ENCODE measurements at places on chromosomes 7 and 10. TPM values are rescaled to one million over a fixed set of nuclear protein-coding genes. Genes with fewer than 3 reads are reported as not detected.
A peak's percentile ranks its signal among the peaks of the same experiment; 100 is the strongest.

PDE6C gene
- not detected for total RNA-seq

USP54 gene
- 46.9 TPM for total RNA-seq

SLC16A9 gene
- 15.5 TPM for total RNA-seq

MET gene
- total RNA-seq: 225 TPM

- H3K27ac ChIP-seq: no peak overlapping the region
- no peaks in the 10 kb centered on the region for H3K4me1 ChIP-seq
- H3K36me3 ChIP-seq: no peaks in the 10 kb centered on the region
- H3K4me3 ChIP-seq: no peak overlapping the region
- no peaks in the 10 kb centered on the region for H3K27me3 ChIP-seq
Measured at GRCh38 chr10:80526742-80527141, 11.0 kb upstream of the SH2D4B start.

DNA sequence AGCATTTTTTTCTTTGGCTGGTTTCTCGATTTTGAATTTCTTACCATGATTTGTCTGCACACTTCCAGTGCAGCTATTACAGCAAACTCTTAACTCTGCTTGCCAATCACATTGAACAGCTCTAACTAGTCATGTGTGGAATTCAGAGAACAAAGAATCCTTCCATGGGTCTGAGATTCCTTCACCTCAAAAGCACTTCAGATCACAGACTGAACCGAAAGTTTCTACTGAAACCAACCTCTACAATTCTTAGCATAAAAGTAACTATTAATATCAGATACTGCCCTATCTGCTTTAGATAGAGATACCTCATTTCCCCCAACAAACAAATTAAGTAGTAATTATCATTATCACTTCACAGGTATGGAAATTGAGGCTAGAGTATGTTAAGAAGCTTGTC lies 56.5 kb upstream of the SP4 start:
- no peaks in the 10 kb centered on the region for H3K36me3 ChIP-seq
- H3K27me3 ChIP-seq: no peaks in the 10 kb centered on the region
- H3K4me1 ChIP-seq: no peaks in the 10 kb centered on the region
- DNase-seq: no peak
- H3K4me3 ChIP-seq: no peak overlapping the region

DNA sequence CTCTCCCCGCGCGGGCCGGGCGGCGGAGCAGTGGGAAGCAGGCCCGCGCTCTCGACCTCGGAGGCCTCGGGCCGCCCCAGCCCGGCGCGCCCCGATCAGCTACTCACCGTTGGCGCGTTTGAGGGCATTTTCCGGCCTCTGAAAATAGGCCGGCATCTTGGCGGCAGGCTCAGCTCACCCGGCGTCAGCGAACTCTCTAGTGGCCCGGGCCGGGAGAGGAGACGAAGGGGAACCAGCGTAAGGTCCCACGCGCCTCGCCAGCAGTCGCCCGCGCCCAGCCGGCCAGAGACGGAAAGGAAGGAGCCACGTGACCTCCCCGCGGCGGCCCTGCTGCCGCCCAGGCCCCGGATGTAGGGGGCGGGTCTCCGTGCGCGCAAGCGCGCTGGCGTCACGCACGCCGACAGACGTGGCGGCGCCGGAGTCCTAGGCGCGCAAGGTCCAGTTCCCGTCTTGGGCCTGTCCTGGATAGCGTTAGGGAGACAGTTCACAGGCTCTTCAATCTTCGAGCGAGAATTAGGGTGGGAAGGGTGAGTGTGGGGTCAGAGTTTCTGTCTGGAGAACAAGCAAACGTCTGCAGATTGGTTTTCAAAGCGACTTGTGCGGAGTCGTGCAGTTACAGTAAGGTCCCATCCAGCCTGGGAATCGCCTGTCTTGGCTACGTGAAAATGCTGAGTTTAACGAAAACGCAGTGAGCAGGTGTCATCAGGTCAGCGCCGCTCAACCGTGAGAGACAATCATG lies at the start of gene EIF3A:
Gene EIF3A (minus strand): TSS at position 297 of the 739 bp plus-strand sequence. CDS start 141 bp downstream, at position 156.
- peak; percentile 97 for DNase-seq
- H3K27ac ChIP-seq: peak within 1 kb of the TSS; percentile 96
- H3K4me1 ChIP-seq: peaks cover 4% of the 10 kb centered on the region

DNA sequence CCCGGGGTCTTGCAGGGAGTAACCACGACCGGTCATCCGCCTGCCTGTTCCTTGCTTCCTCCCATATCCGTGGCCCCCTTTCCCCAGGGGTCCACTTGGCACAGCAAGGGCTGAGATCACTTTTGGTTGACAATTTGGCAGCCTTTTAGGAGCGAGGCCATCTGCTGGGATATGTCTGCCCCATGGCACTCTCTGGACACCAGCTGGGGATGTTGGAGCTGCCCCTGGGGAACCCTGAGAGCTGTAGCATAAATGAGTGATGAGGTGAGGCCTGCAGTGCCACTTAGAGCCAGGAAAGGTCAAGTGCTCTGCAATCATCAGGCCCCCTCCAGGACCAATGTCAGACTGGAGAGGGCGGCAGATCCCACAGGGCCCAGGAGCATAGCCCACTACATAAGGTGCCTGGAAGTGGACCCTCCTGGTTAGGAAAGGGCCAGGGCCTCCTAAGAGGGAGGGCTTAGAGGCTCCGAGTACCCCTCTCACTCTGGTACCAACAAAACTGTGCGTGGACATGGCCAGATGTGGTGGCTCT lies 92.1 kb downstream of the HIP1 start:
- no peak overlapping the region for H3K27ac ChIP-seq
- peaks cover 15% of the 10 kb centered on the region for H3K4me1 ChIP-seq
- no peak overlapping the region for H3K4me3 ChIP-seq
- no peaks in the 10 kb centered on the region for H3K27me3 ChIP-seq

NUDT1 gene
- 9.3 TPM for total RNA-seq

DNA sequence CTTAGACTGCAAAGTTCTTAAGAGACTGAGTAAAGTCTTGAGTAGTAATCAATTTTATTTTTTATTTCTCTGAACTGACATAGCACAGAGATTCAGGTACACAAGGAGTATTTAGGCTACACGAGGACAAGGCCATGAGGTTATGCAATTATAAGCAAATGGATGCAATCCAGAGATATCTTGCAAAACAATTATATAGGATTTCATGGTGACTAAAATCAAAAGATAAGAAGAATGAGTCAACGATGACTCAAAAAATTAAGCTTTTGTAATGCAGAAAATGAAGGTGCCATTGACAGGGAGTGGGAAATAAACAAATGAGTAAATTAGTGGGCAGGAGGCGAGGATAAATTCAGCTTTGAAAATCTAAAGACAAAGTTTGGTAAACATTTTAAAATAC lies 66.7 kb upstream of the MYO3A start:
- no peaks in the 10 kb centered on the region for H3K27me3 ChIP-seq
- no peaks in the 10 kb centered on the region for H3K36me3 ChIP-seq
- H3K4me1 ChIP-seq: no peaks in the 10 kb centered on the region
- no peak overlapping the region for H3K27ac ChIP-seq

NME8 gene
- 0.44 TPM for total RNA-seq

GRCh38 chr7:137080516-137081203 lies 212.2 kb downstream of the CHRM2 start:
- no peaks in the 10 kb centered on the region for H3K36me3 ChIP-seq
- no peaks in the 10 kb centered on the region for H3K27me3 ChIP-seq
- H3K4me3 ChIP-seq: no peak overlapping the region
- no peak overlapping the region for H3K27ac ChIP-seq
- no peak for DNase-seq
- no peaks in the 10 kb centered on the region for H3K4me1 ChIP-seq

DNA sequence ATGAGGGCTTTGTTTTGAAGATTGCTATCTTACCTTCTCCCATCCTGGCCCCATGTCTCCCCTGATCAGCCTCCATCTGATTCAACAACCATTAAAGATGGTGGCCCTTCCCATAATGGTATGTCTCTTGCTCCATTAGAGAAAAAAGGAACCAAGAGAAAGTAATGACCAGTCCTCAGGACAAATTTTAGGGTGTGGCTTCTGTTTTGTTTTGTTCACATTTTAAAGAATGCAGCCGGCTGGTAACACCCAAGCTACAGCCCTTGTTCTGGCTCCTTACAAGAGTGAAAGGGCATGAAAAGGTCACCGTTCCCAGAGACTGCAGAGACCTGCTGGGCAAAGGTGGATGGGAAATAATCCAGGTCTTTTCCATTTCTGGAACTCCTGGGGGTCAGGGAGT lies 287.9 kb upstream of the NEBL start:
- H3K27me3 ChIP-seq: no peaks in the 10 kb centered on the region
- no peak overlapping the region for H3K4me3 ChIP-seq
- no peaks in the 10 kb centered on the region for H3K36me3 ChIP-seq
- H3K27ac ChIP-seq: no peak overlapping the region

ZNF503 gene
- total RNA-seq: 34.7 TPM

DNA sequence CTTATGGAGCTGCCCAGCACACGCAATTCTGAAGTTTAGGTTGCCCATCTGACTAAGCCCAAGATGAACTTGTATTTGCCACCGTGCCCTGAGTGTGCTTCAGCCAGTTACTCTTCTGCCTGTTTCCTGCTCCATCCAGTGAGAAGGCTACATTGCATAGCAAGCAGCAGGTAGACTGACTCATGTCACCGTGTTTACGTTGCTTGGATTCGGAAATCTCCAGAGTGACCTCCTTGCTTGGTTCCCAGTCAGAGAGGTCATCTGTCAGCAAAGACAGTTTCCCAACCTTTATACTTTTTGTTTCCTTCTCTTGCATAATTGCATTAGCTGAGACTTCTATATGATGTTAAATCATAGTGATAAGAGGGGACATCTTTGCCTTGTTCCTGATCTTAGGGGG lies 30.9 kb downstream of the NACAD start:
- no peaks in the 10 kb centered on the region for H3K36me3 ChIP-seq
- H3K27ac ChIP-seq: no peak overlapping the region
- H3K27me3 ChIP-seq: no peaks in the 10 kb centered on the region
- no peaks in the 10 kb centered on the region for H3K4me1 ChIP-seq
- no peak overlapping the region for H3K4me3 ChIP-seq
- no peak for DNase-seq

ARHGEF5 gene
- total RNA-seq: 43.5 TPM

DNA sequence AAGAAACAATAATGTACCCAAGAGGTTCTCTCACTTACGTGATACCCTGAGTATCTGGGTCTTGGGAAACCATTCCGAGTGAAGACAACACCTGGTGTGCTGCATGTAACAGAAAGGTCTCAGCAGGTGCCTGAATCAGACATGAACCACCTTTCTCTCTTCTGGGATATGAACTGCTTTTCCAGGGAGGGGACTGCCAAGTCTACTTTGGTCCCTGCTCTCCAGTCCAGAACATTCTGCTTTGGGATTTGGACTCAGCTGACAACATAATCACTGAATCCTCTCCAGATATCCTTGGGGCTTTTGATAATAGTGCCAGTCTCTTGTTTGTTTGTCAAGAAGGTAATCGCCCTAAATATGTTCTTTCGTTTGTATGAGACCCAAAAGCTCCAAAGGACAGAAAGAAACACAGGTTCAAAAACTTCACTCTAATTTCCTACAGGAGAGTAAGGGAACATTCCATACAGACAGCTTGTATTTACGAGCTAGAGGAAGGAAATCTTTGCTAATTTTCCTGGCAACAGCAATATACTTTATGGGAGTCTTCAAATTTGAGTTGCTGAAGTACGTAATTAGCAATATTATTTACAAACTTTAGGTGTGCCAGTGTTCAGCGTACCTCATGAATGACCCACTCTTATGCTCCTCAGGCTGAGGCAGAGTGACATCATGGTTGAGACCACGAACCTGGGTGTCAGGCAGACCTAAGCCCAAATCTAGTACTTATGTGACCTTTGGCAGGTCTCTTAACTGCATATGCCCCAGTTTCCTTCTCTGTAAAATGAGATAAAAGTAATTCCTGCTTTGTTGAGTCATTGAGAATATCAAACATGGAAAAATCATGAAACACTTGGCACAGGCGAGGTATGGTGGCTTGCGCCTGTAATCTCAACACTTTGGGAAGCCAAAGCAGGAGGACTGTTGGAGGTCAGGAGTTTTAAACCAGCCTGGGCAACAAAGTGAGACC lies 5.4 kb downstream of the ABLIM1 start:
- H3K36me3 ChIP-seq: no peaks in the 10 kb centered on the region
- no peak overlapping the region for H3K4me3 ChIP-seq
